HFFc6 (cell line): ENCODE measurements at places on chromosomes 13 and 19.

- DNase-seq, result no peak
Measured at GRCh38 chr19:15159251-15159650, 41.5 kb downstream of the NOTCH3 start.

DNA sequence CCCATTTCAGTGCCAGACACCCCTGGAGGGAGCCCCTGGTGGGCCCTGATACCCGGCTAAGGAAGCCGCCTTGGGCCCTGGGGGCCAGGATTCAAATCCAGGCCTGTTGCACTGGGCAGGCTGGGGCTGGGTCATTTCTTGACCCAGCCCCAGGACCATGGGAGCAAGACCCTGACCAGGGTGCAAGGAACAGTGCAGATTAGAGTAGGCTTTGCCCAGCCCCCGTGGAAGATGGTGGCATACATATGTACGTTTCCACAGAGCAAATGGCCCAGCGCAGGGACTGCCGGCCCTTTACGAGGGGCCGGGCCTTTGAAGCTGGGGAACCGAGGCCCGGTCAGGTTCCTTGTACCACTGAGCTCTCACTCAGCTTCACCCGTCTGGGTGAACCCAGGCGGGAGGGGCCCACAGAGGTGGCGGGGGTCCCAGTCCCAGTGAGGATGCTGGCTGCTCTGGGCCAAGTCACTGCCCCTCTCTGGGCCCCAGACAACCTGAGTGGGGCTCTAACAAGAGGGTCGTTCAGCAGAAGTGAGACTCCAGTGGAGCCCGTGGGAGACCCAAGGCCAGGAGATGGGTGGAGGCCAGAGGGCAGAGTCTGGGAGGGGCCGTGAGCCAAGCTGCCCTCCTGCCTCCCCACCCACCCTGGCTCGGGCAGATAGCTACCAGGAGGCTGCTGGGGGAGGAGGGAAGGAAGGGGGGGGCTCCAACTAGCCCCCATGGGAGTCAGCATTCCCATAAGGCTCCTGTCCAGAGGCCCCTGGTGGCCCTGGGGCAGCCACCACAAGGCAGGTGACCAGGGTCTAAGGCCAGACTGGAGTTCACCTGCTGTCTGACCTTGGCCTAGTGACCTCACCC lies 2.7 kb downstream of the MKNK2 start:
- no peak for DNase-seq

- peak; percentile 87 for DNase-seq
Measured at GRCh38 chr13:30718661-30719524, 16.4 kb upstream of the ALOX5AP start.

DNA sequence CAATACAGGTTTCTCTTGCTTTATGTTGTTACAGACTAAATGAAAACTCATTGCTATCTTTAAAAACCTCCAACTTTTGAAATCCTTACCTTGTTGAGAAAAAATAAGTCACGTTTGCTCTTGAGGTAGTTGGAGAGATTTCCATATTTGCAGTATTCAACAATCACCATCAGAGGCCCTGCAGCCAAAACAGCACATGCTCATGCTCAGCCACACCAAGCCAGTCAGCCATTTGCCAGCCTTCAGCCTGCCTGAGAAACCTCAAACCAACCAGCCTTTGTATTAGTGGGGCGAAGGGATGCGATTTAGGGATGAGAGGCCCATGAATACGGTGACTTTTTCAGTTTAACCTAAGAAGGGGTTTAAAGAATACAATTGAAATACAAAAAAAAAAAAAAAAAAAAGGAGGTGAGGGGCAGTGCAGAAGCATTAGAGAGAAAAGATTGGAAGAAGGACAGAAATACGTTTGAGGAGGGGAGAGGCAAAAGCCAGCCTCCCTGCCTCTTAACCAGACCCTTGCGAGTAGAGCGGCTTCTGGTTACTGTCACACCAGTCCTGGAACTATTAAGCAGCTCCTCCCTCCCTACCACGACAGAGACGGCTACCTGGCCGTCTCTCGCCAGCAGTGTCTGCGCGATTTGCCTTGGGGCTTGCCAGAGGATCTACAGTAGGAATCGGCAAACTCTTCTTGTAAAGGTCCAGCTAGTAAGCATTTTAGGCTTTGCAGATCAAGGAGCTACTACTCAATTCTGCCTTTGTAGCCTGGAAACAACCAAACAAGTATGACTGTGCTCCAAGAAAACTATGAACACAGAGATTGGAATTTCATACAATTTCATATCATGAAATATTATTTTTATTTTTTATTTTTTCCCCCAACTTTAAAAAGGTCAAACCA lies 167.3 kb downstream of the FLT1 start:
- no peak for DNase-seq

DNA sequence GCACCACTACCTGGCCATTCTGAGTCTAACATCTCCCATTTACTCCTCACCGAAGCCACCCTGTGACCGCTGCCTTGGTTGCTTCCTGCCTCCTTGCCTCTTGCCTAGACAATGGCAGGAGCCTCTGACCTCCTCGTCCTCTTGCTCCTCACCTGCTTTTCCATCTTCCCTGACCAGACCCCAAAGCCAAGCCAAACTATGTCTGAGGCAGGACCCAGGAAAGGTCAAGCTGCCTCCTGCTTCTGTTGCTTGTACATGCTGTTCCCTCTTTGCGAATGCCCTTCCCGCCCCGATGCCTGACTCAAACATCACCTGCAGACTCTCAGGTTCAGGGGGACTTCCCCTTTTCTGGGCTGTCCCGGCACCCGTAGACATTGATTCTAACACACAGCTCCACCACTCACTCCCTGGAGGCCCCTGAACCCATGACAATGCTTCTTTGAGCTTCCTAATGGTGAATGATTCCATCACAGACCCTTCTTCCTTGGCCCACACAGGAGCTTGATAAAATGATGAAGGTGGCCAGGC lies 60.8 kb downstream of the F2RL3 start:
- no peak for DNase-seq

GRCh38 chr13:88937384-88937783 lies 1266.2 kb downstream of the SLITRK5 start:
- no peak for DNase-seq

DNA sequence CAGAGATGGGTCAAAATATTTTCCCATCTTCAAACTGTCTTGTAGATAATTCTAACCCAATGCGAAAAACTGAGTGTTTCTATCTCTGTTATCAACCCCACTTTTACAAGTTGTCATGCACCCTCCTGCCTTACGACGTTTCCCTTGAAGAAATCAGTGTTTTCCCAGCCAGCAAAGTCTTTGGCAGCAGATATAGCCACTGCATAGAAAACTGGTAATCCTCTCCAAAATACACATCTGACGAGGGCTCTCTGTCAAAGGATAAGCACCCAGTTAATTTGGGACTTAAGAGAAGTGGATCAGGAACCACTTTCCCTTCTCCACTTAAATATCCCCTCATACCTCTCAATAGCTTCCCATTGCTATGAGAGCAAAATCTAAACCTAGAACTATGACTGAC lies 351.9 kb upstream of the MIR17HG start:
- DNase-seq, result no peak

GRCh38 chr13:107104631-107105030 lies 536.7 kb upstream of the ARGLU1 start:
- no peak for DNase-seq

GRCh38 chr13:63308549-63309165 lies 1893.0 kb upstream of the PCDH20 start:
- DNase-seq, result no peak

GRCh38 chr19:50447053-50447452 lies 14.4 kb downstream of the MYBPC2 start:
- DNase-seq, result no peak

GRCh38 chr19:16676101-16676798 lies 15.3 kb downstream of the TMEM38A start:
- no peak for DNase-seq
